Naive thymus-derived CD8-positive, alpha-beta T cell (primary cell): ENCODE measurements at places on chromosomes 4 and X. TPM values are rescaled to one million over a fixed set of nuclear protein-coding genes. Genes with fewer than 3 reads are reported as not detected.

MBTPS2 gene
- total RNA-seq = 6.4 TPM

GAGE13 gene
- not detected for total RNA-seq

DSPP gene
- not detected for total RNA-seq

RTL3 gene
- not detected for total RNA-seq

PCDH10 gene
- total RNA-seq = not detected

PDLIM3 gene
- not detected for total RNA-seq

COPS4 gene
- total RNA-seq = 26.1 TPM
